ENCODE measurements at places on chromosomes 6 and 20. TPM values are rescaled to one million over a fixed set of nuclear protein-coding genes. Genes with fewer than 3 reads are reported as not detected.

- H3K4me3 ChIP-seq = no peak overlapping the region
- H3K36me3 ChIP-seq = no peaks in the 10 kb centered on the region
- no peak for DNase-seq
- no peak overlapping the region for H3K27ac ChIP-seq
Observed at GRCh38 chr20:41306061-41306727, 11.3 kb downstream of the ZHX3 start.

- H3K27ac ChIP-seq = peak overlapping the region; percentile 19
- no peak overlapping the region for H3K4me3 ChIP-seq
Observed at GRCh38 chr6:108966855-108967755, 118.9 kb downstream of the ARMC2 start.

The OTOR gene
- total RNA-seq = not detected

DNA sequence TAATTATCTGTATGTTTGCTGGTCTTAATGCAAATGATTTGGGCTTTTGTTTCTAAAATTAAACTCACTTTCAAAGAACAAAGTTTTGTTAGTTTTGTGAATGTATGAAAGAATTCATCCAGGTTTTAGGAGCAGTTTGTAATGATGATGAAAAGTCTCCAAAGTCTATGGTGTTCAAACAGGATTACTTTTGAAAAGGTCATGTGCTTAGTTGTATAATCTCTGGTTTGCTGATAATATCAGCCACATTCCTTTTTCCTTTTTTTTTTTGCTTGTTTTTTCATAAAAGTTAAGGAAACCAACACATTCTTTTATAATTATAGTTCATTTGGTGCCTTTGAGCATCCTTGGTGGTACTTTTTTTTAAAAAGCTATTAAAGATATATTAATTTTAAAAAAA is 88.9 kb downstream of the RTN4IP1 start:
- H3K27ac ChIP-seq = no peak overlapping the region
- H3K36me3 ChIP-seq = no peaks in the 10 kb centered on the region
- no peaks in the 10 kb centered on the region for H3K4me1 ChIP-seq

DNA sequence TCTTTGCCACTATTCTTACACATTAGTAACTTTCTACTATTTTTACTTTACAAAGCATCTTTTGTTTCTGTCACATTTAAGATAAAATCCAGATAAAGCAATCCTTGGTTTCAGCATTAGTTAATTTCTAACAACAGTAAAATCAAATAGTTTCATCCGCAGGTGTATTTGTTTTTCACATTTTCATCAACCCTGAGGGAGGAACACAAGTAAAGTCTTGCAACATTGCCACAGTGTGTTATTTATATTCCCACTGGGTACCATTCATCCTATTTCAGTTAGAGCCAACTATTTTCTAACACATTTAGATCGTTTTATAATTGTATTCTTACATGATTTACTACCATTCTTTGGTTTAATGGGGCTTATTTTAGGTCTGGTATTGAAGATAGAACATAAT is 908.7 kb upstream of the CITED2 start:
- no peaks in the 10 kb centered on the region for H3K4me1 ChIP-seq
- H3K36me3 ChIP-seq = no peaks in the 10 kb centered on the region
- no peaks in the 10 kb centered on the region for H3K27me3 ChIP-seq
- H3K4me3 ChIP-seq = no peak overlapping the region
- H3K27ac ChIP-seq = no peak overlapping the region

GRCh38 chr6:96532399-96532798 is 10.8 kb downstream of the UFL1 start:
- peaks cover 45% of the 10 kb centered on the region for H3K36me3 ChIP-seq
- no peaks in the 10 kb centered on the region for H3K27me3 ChIP-seq
- DNase-seq = no peak
- no peak overlapping the region for H3K27ac ChIP-seq

The RBBP8NL gene
- total RNA-seq = not detected

DNA sequence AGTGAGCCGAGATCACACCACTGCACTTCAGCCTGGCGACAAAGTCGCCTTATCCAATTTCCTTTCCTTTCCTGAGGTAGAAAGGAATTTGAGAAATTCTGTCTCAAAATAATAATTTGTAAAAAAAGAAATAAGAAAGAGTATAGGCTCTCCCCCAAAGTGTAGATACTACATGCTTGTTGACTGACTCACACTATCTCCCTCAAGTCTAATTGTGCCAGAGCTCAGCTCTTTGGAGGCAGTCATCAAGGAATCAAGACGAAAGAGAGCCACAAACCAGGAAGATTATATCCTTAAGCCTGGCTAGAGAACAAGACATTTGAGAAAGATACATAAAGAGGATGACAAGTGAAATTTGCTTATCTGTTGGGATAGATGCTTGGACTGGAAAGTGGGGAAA is 3.7 kb upstream of the FKBPL start:
- no peak overlapping the region for H3K27ac ChIP-seq
- DNase-seq = peak; percentile 87
- no peak overlapping the region for H3K4me3 ChIP-seq

The CUTA gene
- 122 TPM for total RNA-seq

The IER3 gene
- 54.6 TPM for total RNA-seq

The MYLK4 gene
- 0.36 TPM for total RNA-seq

The PCMT1 gene
- total RNA-seq = 104 TPM

The CNBD2 gene
- total RNA-seq = 2.1 TPM

DNA sequence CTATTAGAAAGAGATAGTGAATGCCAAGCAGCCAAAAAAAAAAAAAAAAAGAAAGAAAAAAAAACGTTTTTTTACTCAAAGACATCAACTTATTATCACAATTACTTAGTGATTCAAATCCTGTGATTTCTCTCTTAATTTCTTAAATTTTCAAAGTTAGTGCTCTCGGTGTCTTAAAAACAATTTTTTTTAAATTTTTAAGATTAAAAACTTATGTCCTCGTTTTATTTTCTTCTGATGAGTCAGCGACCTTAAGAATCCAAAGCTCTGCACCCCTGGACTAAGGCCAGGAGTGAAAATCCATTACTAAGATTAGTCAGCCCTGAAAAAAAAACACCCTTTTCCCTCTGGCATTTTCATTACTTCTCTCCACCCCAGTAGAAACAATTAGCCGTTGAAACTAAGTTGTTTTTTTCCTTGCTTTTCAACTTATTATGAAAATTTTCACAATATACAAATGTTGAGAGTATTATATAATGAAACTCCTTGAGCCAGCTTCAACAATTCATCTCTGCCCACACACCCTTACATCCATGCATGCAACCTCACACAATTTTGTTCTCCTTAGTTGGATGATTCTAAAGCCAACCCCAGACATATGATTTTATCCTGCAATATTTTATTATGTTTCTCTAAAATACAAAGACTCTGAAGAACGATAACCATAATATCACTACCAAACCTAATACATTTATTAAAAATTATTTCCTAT is 85.6 kb upstream of the CARMIL1 start:
- H3K27ac ChIP-seq = peak overlapping the region; percentile 97
- H3K4me3 ChIP-seq = peak overlapping the region; percentile 18
- no peak for DNase-seq
- H3K36me3 ChIP-seq = no peaks in the 10 kb centered on the region
- no peaks in the 10 kb centered on the region for H3K27me3 ChIP-seq
- H3K4me1 ChIP-seq = peaks cover 33% of the 10 kb centered on the region

DNA sequence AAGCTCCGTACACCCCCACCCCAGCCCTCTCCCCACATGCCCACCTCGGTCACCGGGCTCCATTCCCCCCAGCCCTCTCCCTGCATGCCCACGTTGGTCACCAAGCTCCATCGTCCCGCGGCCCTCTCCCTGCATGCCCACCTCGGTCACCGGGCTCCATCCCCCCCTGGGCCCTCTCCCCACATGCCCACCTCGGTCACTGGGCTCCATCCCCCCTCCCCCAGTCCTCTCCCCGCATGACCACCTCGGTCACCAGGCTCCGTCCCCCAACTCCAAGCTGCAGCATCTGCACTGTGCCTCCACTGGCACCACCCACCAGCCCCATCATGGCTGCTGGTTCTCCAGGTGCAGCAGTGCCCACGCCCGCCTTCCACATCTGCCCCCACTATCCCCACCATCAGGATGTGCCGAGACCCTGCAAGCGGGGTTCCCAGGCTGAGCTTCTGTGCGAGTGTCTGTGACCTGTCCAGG is 16.8 kb downstream of the TAF4 start:
- H3K27ac ChIP-seq = no peak overlapping the region
- H3K4me1 ChIP-seq = no peaks in the 10 kb centered on the region
- no peak for DNase-seq
- H3K4me3 ChIP-seq = no peak overlapping the region

GRCh38 chr6:4180652-4181255 is 45.4 kb upstream of the ECI2 start:
- no peaks in the 10 kb centered on the region for H3K4me1 ChIP-seq
- no peak overlapping the region for H3K27ac ChIP-seq
- peaks cover 20% of the 10 kb centered on the region for H3K27me3 ChIP-seq
- no peaks in the 10 kb centered on the region for H3K36me3 ChIP-seq
- DNase-seq = peak; percentile 78

The MYLK2 gene
- under 0.01 TPM for total RNA-seq

The RAMACL gene
- total RNA-seq = 3.3 TPM

The CPNE5 gene
- total RNA-seq = not detected

The APMAP gene
- 70.2 TPM for total RNA-seq

- no peaks in the 10 kb centered on the region for H3K27me3 ChIP-seq
- H3K4me1 ChIP-seq = no peaks in the 10 kb centered on the region
- DNase-seq = no peak
- no peak overlapping the region for H3K27ac ChIP-seq
- no peaks in the 10 kb centered on the region for H3K36me3 ChIP-seq
Observed at GRCh38 chr20:32984196-32984595, 20.0 kb downstream of the SUN5 start.

DNA sequence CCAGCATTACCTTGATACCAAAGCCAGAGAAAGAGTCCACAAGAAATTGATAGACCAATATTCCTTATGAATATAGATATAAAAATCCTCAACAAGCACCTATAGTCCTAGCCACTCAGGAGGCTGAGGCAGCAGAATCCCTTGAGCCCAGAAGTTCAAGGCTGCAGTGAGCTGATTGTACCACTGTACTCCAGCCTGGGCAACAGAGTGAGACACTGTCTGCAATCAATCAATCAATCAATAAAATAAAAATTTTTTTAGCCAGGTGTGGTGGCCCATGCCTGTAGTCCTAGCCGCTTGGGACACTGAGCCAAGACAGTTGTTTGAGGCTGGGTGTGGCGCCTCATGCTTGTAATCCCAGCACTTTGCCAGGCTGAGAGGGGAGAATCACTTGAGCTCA is 18.9 kb upstream of the SMIM29 start:
- DNase-seq = no peak
- no peaks in the 10 kb centered on the region for H3K4me1 ChIP-seq
- no peaks in the 10 kb centered on the region for H3K27me3 ChIP-seq
- no peak overlapping the region for H3K4me3 ChIP-seq
- H3K27ac ChIP-seq = no peak overlapping the region

- H3K4me3 ChIP-seq = no peak overlapping the region
- H3K4me1 ChIP-seq = peaks cover 8% of the 10 kb centered on the region
- H3K27me3 ChIP-seq = no peaks in the 10 kb centered on the region
- no peak overlapping the region for H3K27ac ChIP-seq
- H3K36me3 ChIP-seq = peaks cover 4% of the 10 kb centered on the region
- no peak for DNase-seq
Observed at GRCh38 chr6:8065519-8065911, 1.3 kb upstream of the BLOC1S5 start.

GRCh38 chr6:1527073-1527457 is 82.7 kb upstream of the FOXC1 start:
- DNase-seq = peak; percentile 85
- peaks cover 5% of the 10 kb centered on the region for H3K27me3 ChIP-seq
- H3K4me1 ChIP-seq = peaks cover 6% of the 10 kb centered on the region
- H3K36me3 ChIP-seq = no peaks in the 10 kb centered on the region

DNA sequence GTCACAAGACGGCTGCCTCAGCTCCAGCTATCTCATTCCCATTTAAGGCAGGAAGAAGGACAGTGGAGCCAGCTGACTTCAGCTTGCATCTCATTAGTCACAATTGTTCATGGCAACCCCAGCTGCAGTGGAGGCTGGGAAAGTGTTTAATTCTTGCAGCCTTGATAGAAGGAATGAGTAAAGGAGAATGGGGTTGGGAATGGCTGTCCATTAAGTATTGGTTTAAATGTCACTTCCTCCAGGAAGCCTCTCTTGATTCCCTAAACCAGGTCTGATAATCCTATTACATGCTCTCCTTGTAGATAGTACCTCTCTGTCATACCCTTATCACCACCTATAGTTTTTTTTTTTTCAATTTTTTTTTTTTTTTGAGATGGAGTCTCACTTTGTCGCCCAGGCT is 166.4 kb downstream of the TFAP2C start:
- no peaks in the 10 kb centered on the region for H3K27me3 ChIP-seq
- H3K4me1 ChIP-seq = no peaks in the 10 kb centered on the region
- no peak overlapping the region for H3K4me3 ChIP-seq
- H3K27ac ChIP-seq = no peak overlapping the region
- no peak for DNase-seq

The BANF2 gene
- not detected for total RNA-seq

DNA sequence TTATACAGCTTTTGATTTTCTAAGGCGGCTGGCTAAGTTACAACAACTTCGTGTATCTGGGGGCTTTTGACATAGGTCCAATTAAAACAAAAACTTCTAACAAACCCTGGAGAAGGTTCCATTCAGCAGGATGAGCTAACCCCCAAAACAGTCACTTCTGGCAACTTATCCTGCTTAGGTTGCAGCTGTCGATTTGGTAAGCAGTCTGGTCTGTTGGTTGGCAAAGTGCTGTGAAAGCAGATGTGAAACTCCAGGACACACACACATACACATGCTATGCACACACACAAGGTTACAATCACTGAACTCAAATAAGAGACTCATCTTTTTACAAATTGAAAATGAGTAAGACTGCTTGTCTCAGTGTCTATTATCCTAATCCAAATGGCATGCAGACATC is 119.0 kb upstream of the STMND1 start:
- no peak for DNase-seq
- no peaks in the 10 kb centered on the region for H3K36me3 ChIP-seq
- no peak overlapping the region for H3K27ac ChIP-seq

The COL21A1 gene
- total RNA-seq = 8.0 TPM

GRCh38 chr6:51541847-51542246 is 545.6 kb downstream of the PKHD1 start:
- H3K27ac ChIP-seq = no peak overlapping the region
- H3K4me1 ChIP-seq = no peaks in the 10 kb centered on the region
- DNase-seq = no peak

GRCh38 chr6:152836523-152836922 is 85.9 kb downstream of the VIP start:
- H3K27me3 ChIP-seq = no peaks in the 10 kb centered on the region
- H3K27ac ChIP-seq = no peak overlapping the region
- no peaks in the 10 kb centered on the region for H3K4me1 ChIP-seq
- no peak for DNase-seq
- no peaks in the 10 kb centered on the region for H3K36me3 ChIP-seq
